ENCODE measurements at places on chromosomes 3 and 15.

- no peak for DNase-seq
Measured at GRCh38 chr3:129263161-129263910, 13.9 kb downstream of the COPG1 start.

DNA sequence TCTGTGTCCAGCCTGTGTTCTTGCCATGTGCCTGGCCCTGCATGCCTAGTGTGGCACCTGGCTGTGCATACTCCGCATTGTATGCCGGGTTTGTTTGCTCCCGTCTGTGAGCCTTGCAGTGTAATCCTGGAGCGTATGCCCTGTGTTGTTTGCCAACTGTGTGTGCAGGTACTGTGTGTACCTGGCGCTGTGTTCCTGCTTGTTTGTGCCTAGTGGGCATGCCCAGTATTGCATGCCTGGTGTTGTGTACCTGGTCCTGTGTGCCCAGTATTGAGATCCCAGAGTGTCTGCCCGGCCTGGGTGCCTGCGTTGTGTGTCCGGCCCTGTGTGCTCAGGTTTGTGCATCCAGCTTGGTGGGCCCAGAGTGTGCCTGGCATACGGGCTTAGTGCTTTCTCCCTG lies 54.5 kb upstream of the CHRNA7 start:
- DNase-seq, result no peak

- no peak for DNase-seq
Measured at GRCh38 chr15:44736181-44736765, at the start of gene TRIM69. Gene TRIM69 (plus strand): TSS chr15:44736528. CDS start chr15:44736705, 177 bp downstream.

GRCh38 chr15:47485419-47485818 lies 231.9 kb upstream of the SEMA6D start:
- no peak for DNase-seq

GRCh38 chr3:9767418-9767817 lies 2.3 kb downstream of the CAMK1 start:
- DNase-seq, result no peak

- no peak for DNase-seq
Measured at GRCh38 chr3:18445401-18446148, 20.4 kb upstream of the SATB1 start.

- DNase-seq, result no peak
Measured at GRCh38 chr3:129344540-129345220, 66.0 kb downstream of the HMCES start.

DNA sequence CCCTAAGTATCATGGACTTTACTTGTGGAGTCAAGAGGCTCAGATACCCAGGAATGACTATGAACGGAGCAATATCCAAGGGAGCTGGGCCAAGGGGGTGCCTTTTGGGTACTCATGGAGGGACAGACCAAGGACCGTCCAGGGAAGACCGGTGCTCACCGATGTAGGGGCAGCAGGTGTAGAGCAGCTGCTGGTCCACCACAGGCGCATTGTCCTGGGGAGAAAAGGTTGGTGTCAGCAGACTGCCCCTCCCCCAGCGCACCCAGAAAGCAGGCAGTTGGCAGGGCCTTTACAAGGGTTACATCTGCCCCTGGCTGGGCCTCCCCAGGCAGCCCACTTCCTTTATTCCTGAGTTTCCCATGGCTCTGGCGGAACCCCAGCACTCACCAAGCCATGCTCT lies 7.5 kb downstream of the CDAN1 start:
- no peak for DNase-seq

DNA sequence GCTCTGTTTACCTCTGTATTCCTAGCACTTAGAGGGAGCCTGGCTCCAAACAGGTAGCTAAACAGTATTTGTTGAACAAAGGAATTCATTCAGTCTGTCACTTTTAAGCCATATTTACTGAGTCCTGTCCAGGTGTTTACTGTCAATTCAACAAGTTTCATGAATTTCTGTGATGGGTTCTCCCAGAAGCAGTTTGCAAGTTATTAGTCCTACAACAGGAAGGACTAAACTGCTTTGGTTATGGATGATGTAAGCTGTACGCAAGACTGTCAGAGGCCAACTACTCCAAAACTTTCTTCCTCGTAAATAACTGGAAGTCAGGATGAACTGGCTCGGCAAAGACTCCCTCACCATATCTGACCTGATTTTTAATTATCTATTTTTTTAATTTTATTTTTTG lies 25.1 kb downstream of the STIMATE start:
- no peak for DNase-seq

DNA sequence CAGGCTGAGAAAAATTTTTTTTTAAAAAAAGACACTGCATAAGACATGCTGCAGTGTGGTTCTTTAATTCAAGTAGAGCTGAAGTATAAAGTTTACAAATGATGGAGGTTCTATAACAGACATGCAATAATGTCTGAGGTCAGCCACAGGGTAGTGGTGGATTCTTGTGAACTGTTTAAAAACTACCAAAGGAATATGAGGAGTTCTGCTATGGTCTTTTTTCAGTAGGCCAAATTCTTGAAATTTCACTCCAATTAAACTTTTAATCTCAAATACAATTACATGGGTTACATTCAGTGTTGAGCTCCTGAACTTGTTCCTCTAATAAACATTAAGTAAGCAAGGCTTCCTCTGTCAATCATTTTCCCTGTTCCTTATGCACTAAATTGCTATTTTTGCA lies 122.7 kb downstream of the PLD1 start:
- DNase-seq, result no peak

DNA sequence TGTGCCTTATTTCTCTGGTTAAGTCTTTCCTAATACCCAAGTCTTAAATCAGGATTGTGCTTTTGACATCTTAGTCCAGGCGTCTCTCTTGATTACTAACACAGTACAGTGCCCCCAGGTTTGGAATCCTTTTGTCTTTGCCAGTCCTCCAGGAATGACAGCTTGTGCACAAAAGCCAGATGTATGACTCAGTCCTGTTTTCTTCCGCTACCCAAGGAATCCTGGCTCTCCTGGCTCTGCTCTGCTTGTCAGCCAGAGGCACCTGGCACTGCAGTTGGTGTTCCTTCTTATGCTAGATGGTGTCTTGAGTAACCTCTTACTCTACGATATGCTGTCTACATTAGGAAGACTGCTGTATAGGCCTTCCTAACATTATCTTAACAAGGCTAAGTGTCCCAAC lies 728.2 kb upstream of the NECTIN3 start:
- no peak for DNase-seq

DNA sequence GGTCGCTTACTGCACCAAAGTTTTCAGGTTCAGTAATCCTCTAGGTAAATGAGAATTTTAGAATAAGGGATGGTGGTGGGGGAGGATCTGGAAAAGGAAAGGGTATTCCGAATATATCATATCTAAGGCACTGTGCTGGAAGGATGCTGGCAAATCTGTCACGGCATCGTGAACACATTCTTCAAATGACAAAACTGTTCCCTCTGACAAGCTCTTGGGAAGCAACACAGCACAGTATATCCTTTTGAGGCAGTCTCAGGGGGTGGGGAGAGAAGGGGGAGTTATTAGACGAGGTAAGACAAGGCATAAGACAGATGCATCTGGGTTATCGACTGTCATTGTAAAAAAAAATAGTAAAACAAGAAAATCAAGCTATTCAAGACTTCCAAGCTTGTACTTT lies 289.6 kb upstream of the LRRN1 start:
- no peak for DNase-seq

DNA sequence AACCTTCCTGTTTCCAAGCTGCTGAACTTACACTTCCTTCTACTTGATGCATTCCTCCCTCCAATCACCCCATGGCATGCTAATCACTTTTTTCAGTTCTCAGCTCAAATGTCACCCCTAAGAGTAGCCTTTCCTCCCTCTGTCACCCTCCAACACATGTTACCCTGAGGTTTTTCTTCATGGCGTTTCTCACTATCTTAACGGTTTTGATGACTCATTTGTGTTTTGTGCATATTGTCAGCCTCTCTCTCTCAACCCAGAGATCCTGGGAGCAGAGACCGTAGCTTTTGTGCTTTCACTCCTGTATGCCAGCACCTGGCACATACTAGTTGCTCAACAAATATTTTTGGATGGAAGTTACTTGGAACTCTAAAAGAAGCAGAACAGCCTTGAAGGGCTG lies 24.5 kb downstream of the LRRC3B start:
- no peak for DNase-seq

Data from GM12878 (cell line).